Activated CD8-positive, alpha-beta memory T cell treated with anti-CD3 and anti-CD28 coated beads for 1 hour (primary cell): ENCODE measurements at places on chromosomes 12 and 14.

DNA sequence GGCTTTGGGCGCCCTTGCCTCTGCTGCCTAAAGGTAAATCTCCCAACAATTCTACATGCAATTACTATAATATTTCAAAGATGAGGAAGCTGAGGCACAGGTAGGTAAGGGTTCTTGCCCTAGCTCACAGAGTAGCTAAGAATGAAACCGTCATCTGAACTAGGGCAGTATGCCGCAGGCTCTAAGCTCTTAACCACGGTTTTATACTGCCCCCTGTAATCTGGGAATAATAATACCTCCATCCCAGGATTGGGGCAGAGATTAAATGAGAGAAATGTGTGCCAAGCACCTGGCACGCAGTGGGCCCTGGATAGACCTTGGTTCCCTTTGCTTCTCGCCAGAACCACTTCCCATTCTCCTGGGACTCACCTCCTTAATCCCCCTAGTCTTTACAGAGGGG, 1.5 kb upstream of the HRK start:
- no peak for DNase-seq

DNA sequence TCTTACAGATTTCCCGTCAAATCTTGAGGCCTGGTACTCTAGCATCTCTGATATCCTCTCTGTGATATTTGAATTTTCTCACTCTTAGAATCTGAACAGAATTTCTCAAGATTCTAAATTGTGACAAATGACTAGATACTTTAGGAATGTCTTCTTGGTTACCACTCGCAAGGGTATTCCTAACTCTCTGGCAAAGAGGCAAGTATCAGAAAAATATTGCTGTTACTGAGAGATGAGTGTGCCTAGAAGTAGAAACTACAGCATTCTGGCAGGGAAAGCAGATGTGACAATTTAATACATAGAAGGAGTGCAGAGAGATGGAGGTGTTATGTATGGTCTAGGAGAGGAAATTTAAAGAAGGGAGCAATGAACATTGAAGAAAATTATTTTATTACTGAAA, 467.8 kb downstream of the LRIG3 start:
- DNase-seq = no peak

DNA sequence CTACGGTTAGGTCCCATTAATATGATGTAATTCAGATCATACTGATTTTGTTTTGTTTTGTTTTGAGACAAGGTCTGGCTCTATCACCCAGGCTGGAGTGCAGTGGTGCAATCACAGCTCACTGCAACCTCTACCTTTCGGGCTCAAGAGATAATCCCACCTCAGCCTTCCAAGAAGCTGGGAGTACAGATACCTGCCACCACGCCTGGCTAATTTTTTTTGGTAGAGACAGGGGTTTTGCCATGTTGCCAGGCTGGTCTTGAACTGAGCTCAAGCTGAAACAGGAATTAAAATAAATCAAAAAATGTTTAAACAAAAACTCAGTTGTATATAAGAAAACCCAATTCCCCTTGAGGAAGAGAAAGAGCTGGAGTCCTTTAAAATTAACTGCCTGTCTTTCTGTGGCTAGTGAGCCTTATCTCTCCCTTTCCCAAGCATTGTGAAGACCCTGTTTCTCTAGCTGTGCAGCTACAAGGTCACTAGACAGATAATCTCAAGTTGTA, 17.7 kb upstream of the ANAPC7 start:
- DNase-seq = no peak

DNA sequence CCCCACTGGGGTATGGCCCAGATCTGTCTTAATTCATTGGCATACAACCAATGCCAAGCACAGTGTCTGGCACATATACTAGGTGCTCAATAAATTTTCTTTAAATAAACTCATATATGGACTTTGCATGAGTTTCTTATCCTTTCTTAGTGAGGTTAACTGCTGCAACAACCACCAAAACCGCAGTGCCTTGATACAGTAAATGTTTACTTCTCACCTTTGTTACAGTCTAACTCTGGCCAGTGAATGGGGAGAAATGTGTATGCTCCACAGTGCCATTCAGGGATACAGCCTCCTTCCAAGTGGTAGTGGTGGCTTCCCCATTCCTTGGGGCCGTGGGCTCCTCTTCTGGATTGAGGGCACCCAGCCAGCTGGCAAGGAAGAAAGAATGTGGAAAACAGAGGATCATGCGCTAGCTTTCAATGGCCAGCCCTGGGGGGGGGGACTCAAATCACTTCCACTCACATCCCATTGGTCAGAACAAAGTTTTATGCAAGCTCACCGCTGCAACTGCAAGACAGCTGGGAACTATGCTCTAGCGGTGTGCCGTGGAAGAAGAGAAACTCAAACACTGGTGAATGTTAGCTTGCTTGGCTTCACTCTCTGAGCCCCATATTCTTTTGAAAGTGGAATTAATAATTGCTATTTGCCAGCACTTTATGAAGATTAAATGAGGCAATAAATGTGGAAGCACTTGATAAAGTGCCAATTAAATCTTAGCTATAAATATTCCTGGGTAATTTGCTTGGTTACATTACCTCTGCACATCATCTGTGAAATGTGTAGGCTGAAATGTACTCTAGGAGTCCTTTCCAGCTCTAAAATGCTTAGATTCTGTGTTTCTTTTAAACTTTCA, 51.0 kb upstream of the SOCS2 start:
- no peak for DNase-seq

GRCh38 chr14:103836976-103837725, 10.2 kb downstream of the PPP1R13B start:
- DNase-seq = no peak

DNA sequence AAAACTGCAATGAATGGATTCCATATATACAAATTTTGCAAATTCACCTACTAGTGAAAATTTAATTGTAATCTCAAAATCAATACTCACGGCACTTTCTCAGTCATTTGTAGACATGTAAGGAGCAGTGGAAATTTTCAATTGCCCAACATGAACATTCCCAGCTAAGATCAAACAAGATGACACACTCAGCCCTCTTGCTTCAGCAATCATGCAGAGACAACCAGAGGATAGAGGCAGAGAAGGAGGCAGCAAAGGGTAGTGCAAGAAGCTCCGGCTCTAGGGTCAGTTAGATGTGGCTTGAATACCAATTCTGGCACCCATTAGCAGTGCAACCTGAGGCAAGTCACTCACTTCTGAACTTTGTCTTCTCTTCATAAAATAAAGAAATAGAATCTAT, 91.5 kb upstream of the SLC35F4 start:
- no peak for DNase-seq

DNA sequence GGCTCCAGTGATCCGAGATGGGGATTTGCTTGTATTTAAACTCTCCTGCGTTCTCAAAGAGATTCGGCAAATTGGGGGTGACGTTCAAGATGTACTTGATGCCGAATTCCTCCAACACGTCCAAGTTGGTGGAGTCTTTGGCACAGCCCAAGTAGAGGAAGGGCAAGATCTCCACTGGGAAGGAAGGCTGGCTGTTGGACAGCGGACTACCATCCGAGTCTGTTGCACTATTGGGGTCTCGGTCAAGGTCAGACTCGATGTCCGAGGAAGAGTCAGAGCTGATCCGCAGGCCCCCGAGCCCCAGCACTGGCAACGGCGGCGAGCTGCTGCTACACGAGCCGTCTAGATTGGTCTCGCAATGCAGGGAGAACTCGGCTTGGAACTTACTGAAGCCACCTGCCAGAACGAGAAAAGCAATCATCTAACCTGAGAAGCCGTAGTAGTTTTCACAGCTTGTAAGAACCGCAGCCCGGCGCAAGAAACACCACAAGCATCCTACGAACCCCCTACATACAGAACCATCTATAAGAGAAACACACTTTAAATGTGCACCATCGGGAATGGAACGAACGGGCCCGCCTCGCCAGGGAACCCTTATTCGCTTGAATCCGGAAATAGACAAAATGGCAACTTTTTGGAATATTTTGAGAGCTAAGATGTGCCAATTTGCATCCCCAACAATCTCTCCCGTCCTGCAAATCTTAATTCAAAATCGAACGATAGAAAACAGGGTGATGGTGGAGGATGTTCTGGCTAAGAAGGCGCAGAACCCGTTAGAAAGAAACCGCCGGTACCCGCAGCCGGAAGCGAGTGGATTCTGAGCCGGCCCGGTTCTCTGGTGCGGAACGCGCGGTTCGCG, 1.4 kb downstream of the DUSP6 start:
- no peak for DNase-seq

GRCh38 chr12:68350753-68351152, 18.6 kb upstream of the MDM1 start:
- no peak for DNase-seq

- peak; percentile 96 for DNase-seq
Measured at GRCh38 chr12:6904280-6905276, at the start of gene LRRC23. TSS of gene LRRC23 (plus strand) at chr12:6904822. CDS start at chr12:6905634, 812 bp downstream.

- DNase-seq = no peak
Measured at GRCh38 chr14:46861753-46862152, 210.2 kb upstream of the RPL10L start.

- DNase-seq = no peak
Measured at GRCh38 chr14:100488057-100488456, 99.2 kb downstream of the BEGAIN start.

- no peak for DNase-seq
Measured at GRCh38 chr12:54381136-54381535, 3.4 kb downstream of the ZNF385A start.

DNA sequence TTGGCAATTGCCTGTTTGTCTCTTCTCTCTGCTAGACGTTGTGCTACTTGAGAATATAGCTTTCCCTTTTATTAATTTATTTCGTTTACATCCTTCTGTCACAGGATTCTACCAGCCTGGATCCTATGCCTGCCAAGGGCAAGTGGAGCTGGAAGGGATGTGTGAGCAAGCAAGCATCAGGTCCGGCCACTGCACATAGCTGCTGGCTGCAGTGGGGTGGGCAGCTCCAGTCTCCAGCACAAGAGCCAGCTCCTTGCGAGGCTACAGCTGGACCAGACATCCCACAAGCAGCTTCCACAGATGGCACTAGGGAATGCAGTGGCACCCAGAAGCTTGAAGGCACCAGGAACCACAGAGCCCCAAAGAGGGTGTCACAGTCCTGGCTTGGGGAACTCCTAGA, 225.0 kb downstream of the KCNC2 start:
- DNase-seq = no peak

- no peak for DNase-seq
Measured at GRCh38 chr14:93044556-93044955, 71.2 kb downstream of the ITPK1 start.

- no peak for DNase-seq
Measured at GRCh38 chr14:94574336-94574735, 6.9 kb upstream of the SERPINA5 start.

GRCh38 chr14:58663494-58664111, 25.8 kb downstream of the DACT1 start:
- DNase-seq = no peak

GRCh38 chr12:54001283-54002187, 1.6 kb downstream of the HOXC9 start:
- DNase-seq = no peak

DNA sequence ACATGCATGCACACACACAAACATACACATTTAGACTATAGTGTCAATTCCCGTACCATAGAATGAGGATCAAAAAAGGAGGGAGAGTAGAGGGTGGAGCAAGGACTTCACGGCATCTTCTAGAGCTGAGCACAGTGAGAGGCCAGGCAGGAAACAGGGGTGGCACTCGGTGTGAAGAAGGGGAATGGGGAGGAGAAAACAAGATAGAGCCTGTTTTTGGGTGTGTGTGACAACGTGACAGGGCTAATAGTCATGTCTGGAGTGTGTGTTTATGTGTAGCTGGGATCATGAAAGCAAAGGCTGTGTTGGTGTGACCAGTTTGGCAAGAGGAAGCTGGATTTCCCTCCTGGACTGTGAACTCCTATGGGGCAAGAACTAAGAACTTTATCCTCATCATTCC, 9.9 kb upstream of the ACVR1B start:
- no peak for DNase-seq

DNA sequence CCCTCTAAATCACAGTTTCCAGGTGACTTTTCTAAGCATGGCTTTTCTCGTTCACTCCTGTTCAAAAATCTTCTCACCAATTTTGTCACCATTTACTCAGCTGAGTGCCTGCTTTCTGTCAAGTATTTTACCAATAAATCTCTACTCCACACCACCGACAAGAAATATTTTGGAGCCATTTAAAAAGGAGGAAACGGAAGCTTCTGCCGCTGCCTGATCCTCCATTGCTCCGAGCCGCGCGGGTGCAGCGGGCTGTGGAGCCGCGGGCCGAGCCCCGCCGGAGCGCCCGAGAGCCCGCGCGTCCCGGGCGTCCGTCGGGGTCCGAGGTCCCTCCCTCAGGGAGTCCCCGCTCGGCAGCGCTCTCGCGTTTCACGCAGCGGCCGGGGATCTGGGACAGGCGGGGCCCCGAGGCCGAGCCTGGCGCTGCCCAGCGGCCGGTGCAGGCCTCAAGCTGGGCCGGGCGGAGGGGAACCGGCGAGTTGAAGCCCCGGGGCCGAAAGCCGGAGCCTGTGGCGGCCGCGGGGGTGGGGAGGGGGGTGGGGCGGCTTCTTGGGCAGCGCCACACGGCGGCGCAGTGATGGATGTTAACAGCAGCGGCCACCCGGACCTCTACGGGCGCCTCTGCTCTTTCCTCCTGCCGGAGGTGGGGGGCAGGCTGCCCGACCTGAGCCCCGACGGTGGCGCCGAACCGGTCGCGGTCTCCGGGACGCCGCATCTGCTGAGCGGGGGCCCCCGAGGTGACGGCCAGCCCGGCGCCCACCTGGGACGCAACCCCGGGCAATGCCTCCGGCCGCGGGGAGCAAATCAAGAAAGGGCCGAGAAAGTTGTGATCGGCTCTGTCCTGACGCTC, 1.1 kb upstream of the HEBP1 start:
- peak; percentile 11 for DNase-seq

- no peak for DNase-seq
Measured at GRCh38 chr14:71668186-71668912, 263.9 kb upstream of the RGS6 start.

DNA sequence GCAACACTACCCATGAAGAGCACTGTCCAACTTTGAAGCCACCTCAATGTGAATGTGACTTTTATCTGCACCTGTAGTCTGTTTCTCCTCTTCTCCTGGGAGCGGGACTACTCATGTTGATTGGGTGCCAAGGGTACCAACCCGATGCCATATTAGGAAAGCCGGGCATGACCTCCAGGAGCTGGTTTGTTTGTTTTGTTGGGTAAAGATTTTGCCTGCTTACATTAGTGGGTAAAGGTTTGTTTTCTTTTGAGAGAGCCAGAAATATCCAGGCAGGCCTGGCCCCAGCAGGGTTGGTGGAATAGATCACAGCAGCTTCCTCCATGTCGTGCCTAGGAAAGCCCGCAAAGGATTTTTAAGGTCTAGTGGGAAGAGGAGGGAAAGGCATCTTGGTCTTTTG, 19.7 kb upstream of the ITPK1 start:
- DNase-seq = no peak

GRCh38 chr12:107645630-107646333, 39.8 kb upstream of the PWP1 start:
- no peak for DNase-seq

GRCh38 chr14:55125403-55125802, 3.6 kb upstream of the LGALS3 start:
- DNase-seq = no peak
